Stimulated activated CD8-positive, alpha-beta memory T cell treated with anti-CD3 and anti-CD28 coated beads, Interleukin-4, amount 100 ng/mL, for 24 hours (primary cell): ENCODE measurements at places on chromosomes 1 and 21.

GRCh38 chr1:189216886-189217285 lies 1260.8 kb downstream of the BRINP3 start:
- DNase-seq = no peak

DNA sequence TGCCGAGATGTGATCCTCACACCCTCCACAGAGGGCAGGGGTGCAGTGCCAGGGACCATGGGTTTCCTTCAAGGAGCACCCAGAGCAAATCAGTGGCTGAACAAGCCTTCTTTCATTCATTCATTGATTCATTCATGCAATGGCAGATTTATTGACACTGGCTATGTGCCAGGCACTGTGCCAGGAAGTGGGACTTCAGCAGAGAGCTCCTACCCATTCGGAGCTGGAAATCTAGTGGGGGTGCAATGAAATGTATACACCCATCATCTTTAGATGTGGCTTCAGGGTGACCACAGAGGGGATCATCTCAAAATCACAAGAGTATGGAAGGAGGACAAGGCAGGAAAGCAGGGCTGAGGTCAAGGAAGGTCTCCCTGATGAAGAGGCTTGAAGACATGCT lies 18.9 kb downstream of the SLC6A9 start:
- DNase-seq = no peak

DNA sequence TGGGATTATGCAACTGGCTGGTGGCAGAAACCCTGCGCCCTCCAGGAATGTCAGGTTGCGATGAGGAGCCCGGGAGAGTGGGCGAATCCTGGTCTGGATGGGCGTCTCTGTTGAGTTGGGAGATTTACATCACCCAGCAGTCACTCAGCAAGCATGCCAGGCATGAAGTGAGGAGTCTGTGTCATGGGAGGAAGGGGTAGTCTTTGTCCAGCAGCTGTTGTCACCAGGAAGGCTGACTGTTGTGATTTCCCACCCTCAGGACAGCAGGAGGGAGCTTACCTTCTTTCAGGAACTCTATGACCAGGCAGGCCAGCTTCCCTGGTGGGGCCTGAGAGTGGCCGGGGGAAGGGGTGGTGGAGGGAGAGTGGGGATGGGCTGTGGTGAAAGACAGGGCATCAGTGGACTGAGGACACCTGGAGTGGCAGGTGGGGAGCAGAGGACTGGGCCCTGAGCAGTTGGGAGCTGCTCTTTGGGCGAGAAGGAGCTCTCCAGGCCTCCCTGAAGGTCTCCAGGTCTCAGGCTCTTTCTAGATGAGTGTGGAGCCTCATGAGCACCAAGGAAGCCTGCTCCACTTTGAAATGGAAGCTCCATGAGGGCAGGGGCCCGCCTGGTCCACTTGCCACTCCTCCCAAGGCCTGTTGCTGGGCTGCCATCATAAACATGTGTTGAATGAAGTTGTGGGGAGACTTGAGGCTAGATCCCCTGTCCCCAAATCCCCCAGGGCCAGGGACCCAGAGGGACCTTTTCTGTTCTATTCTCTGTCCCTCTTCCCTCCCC lies 21.3 kb upstream of the PKP1 start:
- DNase-seq = no peak

DNA sequence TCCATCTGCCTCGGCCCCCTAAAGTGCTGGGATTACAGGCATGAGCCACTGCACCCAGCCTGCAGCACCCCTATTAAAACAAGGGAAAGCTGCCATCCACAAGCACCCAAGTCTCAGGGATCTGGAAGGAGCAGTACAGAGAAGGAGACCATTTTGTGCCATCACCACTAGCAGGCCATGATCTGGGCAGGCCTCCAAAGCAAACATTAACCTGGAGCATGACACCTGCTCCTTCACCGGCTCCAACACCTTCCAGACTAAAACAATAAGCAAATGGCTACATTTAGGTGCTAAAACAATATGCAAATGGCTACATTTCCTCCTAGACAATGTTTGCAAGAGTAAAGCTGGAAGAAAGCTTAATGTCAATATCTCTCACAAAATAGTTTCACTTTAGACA lies 16.7 kb downstream of the MEAF6 start:
- no peak for DNase-seq

DNA sequence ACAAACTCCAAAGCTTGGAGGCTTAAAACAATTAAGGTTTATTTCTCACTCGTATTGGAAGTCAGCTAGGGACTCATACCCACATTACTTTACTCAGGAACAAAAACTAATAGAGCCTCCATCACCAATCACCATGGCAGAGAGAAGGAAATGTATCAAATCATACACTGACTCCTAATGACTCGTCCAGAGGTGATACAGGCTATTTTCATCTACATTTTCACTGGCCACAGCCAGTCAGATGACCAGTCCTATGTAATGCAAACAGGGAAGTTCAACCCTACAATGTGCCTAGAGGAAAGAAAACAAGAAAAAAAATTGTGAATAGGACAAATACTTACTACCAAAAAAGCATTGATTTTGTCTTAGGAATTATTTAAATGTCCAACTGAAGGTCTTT lies 110.3 kb downstream of the SEC16B start:
- DNase-seq = no peak

DNA sequence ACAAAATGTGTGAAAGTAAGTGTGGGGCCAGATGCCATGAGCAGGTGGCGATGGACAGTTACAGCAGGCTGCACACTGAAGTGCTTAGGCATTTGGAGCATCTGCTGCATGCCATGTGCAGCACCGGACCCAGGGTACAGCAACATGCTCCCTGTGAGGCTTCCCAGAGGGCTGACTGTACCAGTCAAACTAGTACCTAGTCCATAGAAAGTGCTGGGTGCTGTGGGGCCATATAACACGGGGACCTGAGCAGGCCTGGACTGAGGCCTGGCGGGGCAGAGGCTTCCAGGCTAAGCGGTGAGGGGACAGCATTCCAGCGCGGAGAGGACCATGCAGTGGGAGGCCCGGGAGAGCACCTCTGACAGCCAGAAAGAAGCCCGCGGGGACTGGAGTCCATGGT lies 29.9 kb upstream of the PKP1 start:
- no peak for DNase-seq

GRCh38 chr1:147579934-147580537 lies 38.7 kb downstream of the BCL9 start:
- DNase-seq = no peak
